ENCODE measurements at places on chromosomes 7 and 10.

GRCh38 chr7:101377189-101377736, 14.6 kb downstream of the COL26A1 start:
- no peak for DNase-seq

DNA sequence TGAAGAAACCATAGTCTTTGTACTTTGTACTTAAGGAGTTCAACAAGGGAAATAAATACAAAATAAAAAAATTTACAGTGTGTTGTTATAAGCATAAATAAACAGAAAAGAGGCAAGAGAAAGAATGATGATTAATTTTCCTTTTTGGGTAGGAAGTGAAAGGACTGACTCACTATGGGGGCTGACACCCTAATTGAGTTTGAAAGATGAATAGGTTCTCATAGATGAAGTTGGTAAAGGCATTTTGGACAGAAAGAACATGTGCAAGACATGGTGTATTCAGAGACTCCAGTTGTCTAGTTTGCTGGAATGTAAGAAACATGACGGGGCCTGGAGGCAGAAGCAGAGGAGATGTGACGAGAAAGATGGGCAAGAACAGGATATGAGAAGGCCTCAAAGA, 83.7 kb downstream of the VPS50 start:
- DNase-seq, result no peak

GRCh38 chr10:62815381-62816075, 638 bp downstream of the EGR2 start:
- peak; percentile 30 for DNase-seq

DNA sequence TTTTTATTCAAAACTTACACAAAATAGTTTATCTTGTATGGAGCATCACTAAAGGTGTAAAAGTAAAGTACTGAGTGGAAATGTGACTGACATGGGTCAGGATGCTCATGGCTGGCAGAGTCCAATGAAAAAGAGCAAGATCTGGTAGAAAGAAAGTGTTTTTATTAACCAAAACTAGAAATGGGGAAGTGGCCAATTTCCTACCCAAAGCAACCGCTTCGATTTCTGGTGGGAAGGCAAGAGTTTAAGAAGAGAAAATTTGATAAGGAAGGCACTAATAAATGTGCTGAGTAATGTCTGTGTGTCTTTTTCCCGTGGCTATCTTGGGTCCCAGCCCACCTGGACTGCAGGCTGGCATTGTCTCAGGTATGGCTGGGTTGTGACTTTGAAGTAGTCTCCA, 277.7 kb downstream of the ANKRD7 start:
- DNase-seq, result no peak

DNA sequence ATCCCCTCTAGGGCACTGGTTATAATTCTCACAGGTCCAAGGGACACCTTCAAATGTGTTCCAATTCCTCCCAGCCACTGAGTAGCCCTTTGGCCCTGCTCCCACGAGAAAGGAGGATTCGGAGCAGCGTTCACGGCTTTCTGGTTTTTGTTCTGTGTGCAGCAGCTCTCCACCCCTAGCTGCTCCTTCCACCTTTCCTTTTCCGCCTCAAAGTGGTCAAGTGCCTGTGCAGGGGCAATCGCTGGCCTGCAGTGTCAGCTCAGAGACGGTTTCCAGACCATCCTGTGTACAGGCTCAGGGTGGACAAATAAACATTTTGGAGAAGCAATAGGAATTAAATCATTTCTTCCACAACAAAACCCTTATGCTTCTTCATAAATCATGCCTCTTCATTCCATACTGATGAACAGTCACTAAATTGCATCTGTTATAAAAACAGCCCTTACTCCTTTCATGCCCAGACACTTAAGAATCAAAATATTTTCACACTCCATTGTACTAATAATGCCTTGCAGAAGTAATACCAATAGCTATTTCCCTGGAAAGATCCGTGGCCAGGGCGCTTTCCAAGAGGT, 1.1 kb downstream of the KIAA1549 start:
- no peak for DNase-seq

DNA sequence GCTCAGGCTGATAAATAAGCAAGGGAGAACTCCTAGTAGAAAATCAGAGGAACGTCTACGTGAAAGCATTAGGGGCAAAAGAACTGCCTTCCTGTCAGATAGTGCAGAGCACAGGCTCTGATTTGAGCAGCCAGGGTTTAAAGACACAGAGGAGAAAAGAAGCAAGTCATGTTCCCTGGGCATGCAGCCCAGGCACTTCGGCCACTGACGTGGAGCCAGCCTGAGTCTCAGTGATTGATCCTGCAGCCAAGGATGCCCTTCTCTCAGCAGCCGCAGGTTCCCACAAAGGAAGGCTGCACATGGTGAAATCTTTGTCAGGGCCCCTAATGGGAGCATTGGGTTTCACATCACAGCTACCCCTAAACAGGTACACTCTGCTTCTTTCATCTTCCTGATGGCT, 161.7 kb upstream of the HPS1 start:
- DNase-seq, result no peak

GRCh38 chr7:1665549-1666316, 4.3 kb upstream of the ELFN1 start:
- DNase-seq, result peak; percentile 10

DNA sequence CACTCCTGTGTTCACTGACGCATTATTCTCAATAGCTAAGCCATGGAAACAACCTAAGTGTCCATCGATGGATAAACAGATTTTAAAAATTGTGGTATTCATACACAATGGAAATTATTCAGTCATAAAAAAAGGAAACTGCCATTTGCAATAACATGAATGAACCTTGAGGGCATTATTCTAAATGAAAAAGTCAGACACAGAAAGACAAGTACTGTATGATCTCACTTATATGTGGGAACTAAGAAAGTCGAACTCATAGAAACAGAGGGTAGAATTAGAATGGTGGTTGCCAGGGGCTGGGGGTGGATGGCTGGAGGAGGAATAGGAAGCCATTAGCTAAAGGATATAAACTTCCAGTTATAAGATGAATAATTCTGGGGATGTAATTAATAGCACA, 71.8 kb downstream of the JAZF1 start:
- DNase-seq, result no peak

- DNase-seq, result no peak
Observed at GRCh38 chr7:140621401-140622021, 19.1 kb downstream of the DENND2A start.

GRCh38 chr10:35992107-35992506, 350.0 kb upstream of the FZD8 start:
- no peak for DNase-seq

GRCh38 chr10:133388236-133388972, 5.6 kb upstream of the MTG1 start:
- no peak for DNase-seq

- no peak for DNase-seq
Observed at GRCh38 chr10:49690698-49691356, 11.4 kb downstream of the C10orf53 start.

DNA sequence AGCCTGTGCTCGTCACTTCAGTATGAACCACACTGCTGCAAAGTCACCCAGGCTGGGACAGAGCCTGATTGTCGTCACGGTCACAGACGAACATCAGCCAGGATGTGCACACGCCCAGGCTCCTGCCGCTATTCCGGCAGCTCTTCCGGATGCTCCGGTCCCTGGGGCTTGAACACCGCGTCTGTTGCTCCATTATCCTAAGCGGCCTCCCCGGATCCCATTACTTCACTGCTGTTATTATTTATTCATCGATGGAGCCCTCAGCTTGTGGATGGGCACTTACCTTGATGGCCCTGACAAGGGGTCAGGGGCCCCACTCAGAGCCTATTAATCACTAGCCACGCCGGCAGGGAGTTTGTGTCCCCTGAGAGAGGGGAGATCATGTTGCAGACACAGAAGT, 120.8 kb upstream of the PCBD1 start:
- no peak for DNase-seq

DNA sequence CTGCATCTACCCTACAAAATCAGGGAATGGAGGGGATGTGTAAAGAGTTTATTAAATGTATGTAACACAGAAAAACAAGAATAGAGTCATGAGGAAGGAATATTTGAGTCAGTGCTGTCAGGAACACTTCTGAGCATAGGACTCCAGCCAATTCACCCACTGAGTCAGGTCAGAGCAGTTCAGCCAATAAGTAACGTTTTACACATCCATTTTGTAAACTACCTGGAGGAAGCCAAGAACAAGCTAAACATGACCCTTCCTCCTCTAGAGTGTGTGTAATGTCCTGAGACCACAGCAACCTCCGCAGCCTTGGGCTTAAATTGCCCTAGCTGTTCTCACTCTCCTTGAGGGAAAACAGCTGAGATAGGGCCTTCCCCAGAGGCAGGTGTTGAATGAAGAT, 691.5 kb upstream of the LRRN3 start:
- no peak for DNase-seq

GRCh38 chr7:106127984-106128780, 16.1 kb upstream of the SYPL1 start:
- no peak for DNase-seq

- DNase-seq, result no peak
Observed at GRCh38 chr10:62453274-62453673, 79.1 kb downstream of the ZNF365 start.

GRCh38 chr7:16660702-16661464, 14.9 kb downstream of the BZW2 start:
- DNase-seq, result no peak

DNA sequence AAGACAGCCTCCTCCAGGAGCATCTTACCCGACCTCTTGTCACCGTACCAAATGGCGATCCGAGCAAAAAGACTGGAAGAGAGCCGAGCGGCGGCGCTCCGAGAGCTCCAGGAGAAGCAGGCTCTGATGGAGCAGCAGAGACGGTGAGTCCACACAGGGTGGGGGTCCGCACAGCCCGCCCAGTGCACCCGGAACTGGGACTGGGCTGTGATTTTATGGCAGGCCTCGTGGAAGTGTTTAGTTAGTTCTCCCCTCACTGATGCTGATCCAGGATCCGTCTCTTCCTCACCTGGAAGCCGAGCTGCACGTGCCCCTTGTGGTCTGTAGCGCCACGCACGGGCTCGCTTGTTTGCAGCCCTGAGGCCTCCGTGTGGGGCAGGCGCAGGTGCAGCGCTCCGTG, 19.6 kb downstream of the LRRC27 start:
- no peak for DNase-seq

Data from CD4-positive, alpha-beta T cell treated with Interleukin-17A for 4 hours (primary cell).